CD4-positive, alpha-beta T cell treated with Interleukin-4 for 4 hours (primary cell): ENCODE measurements at places on chromosomes 7 and 10.

DNA sequence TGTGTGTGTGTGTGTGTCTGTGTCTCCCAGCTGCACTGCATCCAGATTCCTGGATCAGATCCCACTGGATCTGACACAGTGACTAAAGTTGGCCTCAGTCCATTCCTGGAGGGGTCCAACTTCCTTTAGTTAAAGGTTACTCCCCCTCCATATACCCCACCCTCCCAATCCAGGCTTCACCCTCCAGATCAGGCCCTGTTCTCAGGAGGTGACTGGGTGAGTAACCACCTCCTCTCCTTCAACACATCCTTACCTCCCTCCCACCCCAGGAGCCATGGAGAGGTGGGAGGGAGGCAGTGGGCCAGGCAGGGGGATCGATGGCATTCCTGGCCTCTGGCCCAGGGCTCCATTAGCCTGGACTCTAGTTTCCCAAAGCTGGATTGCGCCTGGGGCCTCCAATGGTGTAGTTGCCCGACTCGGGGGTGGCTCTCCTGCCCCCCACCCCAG, 11.3 kb downstream of the KCNIP2 start:
- DNase-seq: no peak

- no peak for DNase-seq
Observed at GRCh38 chr7:84877943-84878570, 308.8 kb downstream of the SEMA3D start.

GRCh38 chr10:95646160-95646559, 10.4 kb downstream of the ALDH18A1 start:
- no peak for DNase-seq

DNA sequence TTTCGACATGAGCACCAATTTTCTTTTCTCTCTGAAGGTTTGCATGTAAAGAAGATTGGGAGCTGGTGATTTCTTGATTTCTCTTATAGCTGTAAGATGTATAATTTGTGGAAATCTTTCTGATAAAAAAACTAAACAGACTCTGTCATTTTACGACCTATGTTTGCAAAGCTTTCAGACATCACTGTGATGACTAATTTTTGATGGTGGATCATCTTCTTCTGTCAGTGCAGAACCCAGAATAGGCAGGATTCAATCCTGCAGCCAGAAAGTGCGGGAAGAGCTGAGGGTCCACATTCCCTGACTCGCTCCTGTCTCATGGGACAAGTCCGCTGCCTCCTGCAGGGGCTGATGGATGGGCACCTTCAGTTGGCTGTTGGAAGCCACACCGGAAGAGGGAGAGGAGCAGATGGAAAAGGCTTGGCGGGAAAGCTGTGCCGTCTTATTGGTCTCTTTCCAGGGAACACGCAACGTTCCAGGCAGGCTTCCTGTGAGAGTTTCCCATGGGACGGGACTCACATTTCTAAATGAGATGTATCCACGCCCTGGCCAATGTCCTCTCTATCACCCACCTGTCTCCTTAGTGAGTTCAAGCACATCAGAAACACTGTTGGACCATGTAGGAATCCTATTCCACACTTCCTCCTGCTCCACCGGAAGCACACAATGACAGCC, 186.9 kb downstream of the PRPF18 start:
- DNase-seq: no peak

- DNase-seq: no peak
Observed at GRCh38 chr7:4307316-4308204, 374.5 kb upstream of the FOXK1 start.

DNA sequence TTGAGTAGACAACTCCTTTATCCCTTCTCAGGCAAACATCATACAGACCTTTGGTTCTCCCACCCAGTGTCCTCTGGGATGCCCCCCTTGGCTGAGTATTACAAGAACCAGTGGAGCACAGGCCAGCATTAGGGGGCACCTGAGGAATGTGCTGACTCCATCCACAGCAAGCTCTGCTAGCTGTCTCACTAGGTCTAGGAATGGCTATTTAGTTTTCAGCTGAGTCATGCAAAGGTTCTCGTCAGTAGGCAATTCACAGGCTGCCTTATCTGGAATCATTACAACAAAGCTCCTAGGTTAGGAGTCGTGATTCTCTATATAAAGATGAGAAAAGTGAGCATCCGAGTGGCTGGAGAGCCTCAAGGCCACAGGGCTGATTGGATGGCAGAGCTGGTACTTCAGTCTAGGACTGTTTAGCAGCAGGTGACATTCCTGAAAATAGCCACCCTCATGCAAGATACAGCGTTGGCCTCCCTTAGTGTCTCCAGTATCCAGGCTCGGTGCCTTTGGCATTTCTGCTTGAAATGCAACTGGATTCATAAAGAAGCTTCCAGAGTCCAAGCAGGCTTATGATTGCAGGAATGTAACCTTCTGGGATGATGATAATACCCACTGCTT, 75.8 kb downstream of the CDCA7L start:
- DNase-seq: no peak

DNA sequence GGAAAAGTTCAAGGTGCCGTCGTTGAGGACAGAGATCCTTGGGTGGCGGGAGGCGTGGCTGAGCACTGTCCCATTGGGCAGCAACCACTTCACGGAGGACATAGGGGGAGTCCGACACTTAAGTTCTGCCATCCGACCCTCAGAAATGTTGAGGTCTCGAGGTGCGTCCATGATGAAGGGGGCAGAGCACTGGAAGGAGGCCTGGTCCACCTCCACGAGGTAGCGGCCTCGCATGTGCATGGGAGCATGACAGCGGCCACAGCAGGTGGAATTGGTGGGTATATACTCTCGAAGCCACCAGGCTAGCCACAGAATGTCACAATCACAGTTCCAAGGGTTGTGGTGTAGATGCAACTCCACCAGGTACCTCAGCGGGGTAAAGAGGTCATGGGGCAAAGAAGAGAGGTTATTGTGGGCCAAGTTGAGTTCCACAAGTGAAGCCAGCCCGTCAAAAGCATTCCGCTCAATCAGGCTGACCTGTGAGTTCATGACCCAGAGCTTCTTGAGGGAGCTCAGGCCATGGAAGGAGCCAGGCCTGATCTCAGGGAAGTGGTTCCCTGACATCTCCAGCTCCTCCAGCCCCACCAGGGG, 1.7 kb downstream of the LRRC4 start:
- DNase-seq: no peak
